ENCODE measurements at places on chromosomes 2 and 18.
A peak's percentile ranks its signal among the peaks of the same experiment; 100 is the strongest.

GRCh38 chr2:120863146-120863545 lies 127.5 kb downstream of the GLI2 start:
- DNase-seq, result no peak

DNA sequence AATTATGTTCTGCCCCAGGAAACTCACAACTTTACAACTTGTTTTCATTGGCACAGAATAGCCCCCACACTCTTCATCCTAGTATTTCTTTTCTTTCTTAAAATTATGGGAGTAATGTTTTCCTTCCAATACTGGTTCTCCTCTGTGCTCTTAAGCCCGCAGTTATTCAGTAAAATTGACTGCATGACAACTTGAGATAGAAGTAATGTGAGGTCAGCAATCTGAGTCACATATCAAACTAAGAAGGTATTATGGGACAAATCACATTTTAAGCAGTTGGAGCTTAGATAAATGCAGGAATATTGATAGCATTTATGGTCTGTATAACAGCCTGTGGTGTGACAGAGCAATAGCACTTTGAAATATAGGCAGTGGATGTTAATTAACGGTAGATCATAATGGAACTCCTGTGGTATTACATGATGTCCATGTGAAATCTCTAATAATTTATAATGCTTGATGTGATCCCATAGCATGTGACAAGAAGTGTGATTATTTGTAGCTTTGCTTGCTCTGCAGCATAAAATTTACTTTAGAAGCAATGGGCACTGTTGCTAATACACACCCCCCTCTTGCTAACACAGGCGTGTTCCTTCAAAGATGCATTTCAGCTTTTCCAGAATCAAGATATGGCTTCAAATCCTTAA lies 351.4 kb upstream of the CDH20 start:
- DNase-seq, result no peak

DNA sequence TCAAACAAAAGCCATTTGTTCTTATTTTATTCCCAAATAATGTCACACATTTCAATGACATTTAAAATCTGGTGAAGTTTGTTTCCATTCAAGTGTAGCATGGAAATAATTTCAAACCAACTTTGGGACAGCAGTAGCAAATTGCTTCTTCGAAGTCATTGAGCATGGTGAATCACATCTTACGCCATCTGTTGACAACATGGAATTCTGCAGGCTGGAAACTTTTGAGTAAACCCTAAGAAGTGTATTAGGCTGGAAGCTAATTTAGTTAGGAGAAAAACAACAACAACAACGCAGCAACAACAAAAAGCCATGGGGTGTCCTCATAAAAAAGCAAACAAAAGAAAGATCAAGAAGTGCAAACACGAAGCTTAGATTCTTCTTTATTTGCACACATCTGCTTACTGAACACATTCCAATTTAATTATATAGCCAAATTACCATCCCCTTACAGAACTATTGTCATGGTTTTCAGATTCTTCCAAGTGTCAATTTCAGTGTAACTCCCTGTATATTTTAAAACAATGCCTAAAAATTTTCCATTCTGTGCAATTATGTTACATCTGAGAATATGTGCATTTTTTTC lies 659.0 kb upstream of the CDH7 start:
- peak; percentile 79 for DNase-seq

DNA sequence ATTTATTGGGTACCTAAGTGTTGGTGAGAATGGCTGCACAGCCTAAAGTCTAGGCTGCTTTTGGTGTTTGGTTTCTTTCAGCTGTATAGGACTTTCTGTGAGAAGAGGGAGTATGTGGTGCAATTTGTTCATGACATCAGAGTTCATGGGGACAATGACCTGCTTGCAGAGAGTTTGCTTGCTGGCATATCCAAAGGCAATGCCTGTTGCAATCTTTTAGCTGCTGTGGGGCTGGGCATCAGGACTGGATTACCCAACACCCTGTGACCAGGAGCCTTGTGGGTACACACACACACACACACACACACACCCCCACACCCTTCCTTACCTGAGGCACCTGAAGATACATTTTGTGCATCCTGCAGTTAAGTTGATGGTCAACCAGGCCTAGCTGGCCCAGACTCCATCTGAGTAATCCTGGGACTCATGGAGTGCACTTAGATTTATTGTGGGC lies 68.4 kb downstream of the LIPG start:
- no peak for DNase-seq

DNA sequence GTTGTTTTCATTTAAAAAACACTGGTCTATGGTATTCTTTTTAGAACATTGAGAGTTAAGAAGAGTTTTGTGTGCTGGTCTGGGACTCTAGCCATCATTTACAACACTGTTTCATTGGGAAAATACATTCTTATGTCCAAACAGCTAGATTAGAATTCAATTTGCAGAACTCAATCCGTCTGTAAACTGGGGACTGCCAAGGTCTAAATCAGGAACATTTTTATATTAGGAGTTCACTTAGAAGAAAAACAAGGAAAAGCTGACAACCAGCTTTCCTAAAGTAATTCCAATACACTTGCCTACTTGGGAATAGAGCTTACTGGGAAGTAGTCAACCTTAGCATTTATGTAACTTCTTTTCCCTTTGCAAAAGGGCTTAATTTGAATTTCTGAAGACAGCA lies 91.5 kb upstream of the RNF152 start:
- no peak for DNase-seq

DNA sequence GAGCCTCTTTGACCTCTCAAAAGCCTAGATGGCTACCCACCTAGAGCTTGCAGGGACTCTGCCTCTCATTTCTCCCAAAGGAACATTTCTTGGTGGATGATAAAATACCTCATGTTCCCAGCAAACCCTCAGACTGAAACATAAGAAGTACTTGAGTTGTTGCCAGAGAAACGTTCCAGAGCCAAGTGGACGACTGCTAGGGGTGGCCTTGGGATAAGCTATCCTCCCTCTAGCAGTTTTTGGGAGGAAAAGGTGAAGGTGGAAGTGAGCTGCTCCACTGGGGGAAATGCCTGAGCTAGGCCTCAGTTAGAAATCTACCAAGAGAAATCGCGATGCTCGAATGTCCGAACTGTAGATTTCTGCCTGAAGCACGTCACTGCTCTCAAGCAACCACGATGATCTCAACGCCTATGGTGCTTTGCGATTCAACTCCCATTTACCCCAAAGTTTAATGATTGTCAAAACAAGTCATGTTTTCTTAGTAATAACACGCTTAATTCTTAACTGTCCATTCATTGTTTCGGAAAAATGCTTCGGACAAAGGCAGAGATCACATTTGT lies 91.5 kb downstream of the CCBE1 start:
- DNase-seq, result no peak

- DNase-seq, result peak; percentile 78
Observed at GRCh38 chr2:85545780-85546240, 6.8 kb downstream of the MAT2A start.

DNA sequence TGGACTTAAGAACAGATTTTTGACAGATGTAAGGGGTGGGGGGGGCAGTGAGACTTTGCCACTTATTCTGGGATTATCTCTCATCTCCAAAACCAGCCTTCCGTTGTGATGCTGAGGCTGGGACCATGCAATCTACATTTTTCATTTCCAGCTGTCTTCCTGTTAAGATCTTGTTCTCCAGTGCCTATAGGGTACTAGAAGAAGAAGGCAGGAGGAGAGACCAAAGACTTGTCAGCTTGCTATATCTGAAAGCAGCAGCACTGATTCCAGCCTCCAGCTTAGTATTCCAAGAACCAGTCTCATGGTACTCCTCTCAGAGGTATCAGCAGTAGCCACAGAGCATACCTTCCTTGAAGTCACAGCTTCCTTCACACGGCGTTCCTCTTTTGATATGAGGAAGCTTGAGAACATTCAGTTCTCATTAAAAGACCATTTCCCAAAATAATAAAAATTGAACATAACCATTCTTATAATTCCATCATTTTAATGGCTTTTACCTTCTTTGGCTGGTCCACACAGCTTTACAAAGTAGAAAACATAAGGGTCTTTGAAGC lies 49.8 kb downstream of the USP34 start:
- no peak for DNase-seq

GRCh38 chr2:26658691-26659346 lies 17.7 kb upstream of the CIB4 start:
- no peak for DNase-seq

DNA sequence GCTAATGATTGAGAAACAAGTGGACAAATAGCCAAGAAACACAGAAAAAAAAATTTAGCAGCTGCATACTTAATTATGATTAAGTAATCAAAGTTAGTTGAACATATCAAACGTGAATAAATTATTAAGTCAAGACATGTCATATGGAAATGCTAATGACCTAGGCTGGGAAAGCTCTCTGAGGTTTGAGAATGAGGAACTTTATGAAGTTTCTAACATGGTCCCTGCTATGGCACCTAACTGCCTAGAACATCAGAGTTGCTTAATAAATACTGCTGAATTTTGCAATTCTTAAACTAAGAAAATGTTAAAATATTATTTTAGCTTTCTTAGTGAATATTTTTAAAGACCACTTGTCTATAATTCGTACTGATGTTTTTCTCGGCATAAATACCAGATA lies 99.8 kb downstream of the AFF3 start:
- DNase-seq, result no peak

DNA sequence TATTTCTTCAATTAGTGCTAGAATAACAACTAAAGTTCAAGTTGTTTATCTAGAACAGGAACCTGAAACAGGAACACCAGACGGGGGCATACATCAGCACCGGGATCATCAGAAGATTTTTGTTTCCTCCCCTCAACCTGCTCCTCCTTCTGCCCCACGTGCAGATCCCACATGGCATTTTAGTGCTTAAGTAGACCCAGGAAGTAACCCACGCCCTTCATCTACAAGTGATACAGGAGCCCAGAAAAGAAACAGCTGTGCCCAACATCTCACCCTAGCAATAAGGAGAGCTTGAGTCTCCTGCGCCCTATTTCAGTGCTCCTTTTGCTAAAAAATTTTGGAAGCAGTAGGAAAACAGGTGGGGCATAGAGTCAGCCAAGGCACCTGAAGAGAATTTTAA lies 5.2 kb downstream of the ZNF385B start:
- DNase-seq, result no peak

GRCh38 chr2:177799531-177799930 lies 273.0 kb downstream of the PDE11A start:
- DNase-seq, result peak; percentile 59

GRCh38 chr2:47165001-47165555 lies 10.0 kb upstream of the STPG4 start:
- DNase-seq, result no peak

GRCh38 chr2:239378918-239379640 lies 21.7 kb downstream of the HDAC4 start:
- DNase-seq, result no peak

DNA sequence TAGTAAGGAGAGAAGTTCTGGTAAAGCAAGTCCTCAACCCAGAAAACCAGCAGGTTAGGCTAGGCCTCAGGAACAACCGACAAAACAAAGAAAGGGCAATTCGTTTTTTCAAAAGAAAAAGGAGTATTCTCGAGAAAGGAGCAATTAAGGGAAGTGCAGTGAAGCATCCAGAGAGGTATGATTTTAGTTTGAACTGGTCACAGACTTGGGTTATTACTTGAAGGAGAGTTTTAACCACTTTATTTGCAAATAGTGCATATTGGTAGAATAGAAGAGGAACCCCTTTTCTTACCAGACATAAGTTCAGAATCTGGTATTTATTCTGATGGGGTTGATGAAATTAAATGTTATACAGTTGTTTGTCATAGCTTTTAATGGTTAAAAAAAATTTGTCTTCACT lies 110.0 kb upstream of the GCFC2 start:
- no peak for DNase-seq

GRCh38 chr2:109513230-109513629 lies 100.5 kb downstream of the SEPTIN10 start:
- no peak for DNase-seq

- DNase-seq, result peak; percentile 63
Observed at GRCh38 chr2:224369028-224369632, 32.8 kb downstream of the FAM124B start.

- no peak for DNase-seq
Observed at GRCh38 chr2:102798181-102798580, 36.4 kb downstream of the TMEM182 start.

DNA sequence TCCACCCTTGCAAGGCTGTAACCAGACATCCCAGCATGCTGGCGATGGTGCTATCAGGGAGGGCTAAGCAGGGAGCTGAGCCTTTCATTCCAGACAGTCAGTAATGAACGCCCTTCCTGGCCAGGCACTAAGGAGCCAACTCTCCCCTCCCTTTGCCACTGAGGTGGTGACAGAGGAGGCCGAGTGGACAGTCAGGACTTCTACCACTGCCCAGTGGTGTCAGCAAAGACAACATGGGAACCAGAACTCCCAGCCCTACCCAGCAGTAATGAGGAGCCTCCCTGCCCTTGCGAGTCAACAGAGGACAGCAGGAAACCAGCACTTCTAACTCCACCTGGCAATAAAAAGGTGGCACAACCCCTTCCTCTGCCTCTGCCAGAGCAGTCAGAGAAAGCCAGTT lies 68.6 kb downstream of the ZAP70 start:
- peak; percentile 17 for DNase-seq

GRCh38 chr2:49490710-49491109 lies 336.4 kb upstream of the FSHR start:
- DNase-seq, result peak; percentile 94

GRCh38 chr18:75507636-75508035 lies 80.1 kb upstream of the SMIM21 start:
- no peak for DNase-seq

DNA sequence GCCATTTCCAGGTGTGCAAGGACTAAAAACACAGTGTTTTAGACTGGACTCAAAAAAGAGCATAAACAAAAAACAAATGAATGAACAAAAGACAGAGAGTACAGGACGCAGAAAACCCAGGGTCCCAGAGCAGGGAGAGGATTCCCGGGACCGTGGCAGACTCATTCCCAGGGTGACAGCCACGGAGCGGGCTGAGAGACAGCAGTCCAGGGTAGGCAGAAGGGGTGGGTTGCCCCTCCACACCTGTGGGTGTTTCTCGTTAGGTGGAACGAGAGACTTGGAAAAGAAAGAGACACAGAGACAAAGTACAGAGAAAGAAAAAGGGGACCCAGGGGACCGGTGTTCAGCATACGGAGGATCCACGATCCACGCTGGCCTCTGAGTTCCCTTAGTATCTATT lies 273.4 kb downstream of the EIPR1 start:
- no peak for DNase-seq

GRCh38 chr2:105778080-105778607 lies 33.4 kb downstream of the NCK2 start:
- DNase-seq, result no peak
